Mesendoderm (in vitro differentiated cells): ENCODE measurements at places on chromosomes 7 and 10.

DNA sequence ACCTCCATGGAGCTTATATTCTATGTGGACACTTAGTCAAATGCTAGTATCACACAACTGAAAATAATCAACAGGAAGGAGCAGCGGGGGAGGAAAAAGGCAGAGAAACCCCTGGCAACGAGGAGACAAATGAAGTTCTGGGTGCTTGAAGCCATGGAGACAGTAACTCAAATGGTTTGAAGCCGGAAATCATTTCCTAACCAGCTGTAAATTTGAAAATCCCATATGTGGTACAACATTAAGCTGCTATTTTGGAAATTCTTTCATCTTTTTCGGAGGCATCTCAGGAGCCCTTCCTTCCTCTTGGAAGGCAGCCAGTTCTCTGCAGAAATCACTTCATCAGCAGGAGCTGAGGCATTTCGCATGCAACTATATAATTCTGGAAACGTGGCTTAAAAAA, 91.4 kb downstream of the PPP1R3C start:
- DNase-seq: no peak

- no peak for DNase-seq
Observed at GRCh38 chr10:31215052-31215451, 104.0 kb upstream of the ZEB1 start.

- peak; percentile 8 for DNase-seq
Observed at GRCh38 chr10:108362961-108363360, 1198.5 kb upstream of the SORCS1 start.

GRCh38 chr10:19713159-19713558, 103.1 kb upstream of the PLXDC2 start:
- DNase-seq: no peak

- peak; percentile 13 for DNase-seq
Observed at GRCh38 chr10:1657479-1657878, 79.8 kb downstream of the ADARB2 start.
